ENCODE measurements at places on chromosomes 2 and 18.

DNA sequence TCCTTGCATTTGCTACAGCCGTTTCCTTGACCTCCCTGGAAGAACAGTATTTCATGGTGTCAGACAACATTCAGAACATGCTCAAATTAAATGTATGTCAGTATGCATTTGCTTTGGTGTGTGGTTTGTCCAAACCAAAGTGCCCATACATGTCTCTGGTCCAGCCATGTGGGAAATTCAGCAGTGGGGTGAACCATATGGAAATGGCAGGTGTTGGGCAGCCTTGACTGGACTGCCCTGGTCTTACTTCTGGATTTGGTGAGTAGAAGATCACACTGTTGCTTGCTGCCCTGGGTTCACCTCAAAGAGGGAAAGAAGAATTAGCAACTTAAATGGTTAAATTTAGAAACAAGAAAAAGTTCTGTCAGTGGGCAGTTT is 84.5 kb downstream of the MSH2 start:
- DNase-seq, result no peak

DNA sequence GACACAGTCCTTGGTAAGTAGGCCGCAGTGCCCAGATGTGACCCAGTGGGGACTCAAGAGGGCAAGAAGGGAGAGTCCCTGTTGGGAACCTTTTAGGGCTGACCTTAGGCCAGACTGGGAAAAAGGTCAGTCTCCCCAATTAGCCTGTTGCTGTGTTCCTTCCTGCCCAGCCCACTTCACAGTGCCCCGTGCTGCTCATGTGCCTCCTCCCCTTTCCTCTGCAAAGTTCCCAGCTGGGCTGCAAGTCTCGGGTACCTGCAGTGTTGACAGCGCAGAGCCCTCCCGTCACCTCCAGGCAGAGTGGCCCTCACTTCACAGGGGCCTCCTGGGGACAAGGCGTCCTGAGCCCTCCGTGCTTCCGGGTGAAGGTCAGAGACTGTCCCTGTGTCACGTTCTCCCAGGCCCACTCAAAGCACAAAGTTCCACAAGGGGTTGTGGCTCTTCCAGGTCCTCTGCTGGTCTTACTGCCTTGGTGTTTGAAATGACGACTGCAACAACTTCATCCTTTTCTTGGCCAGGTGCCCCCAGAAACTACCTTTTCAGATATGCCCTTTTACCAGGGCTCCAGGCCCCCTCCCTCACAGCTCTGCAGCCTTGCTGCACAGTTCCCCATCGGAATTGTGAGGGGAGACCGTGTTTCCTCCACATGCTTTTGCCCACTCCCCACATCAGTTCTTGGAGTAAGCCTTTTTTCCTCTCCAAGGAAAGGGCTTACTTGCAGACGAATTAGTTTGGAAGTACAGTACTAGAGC is 225.8 kb downstream of the ALPK2 start:
- DNase-seq, result no peak

GRCh38 chr2:188327518-188328213 is 36.0 kb downstream of the GULP1 start:
- no peak for DNase-seq

GRCh38 chr18:79108549-79109215 is 39.5 kb downstream of the ATP9B start:
- DNase-seq, result no peak

DNA sequence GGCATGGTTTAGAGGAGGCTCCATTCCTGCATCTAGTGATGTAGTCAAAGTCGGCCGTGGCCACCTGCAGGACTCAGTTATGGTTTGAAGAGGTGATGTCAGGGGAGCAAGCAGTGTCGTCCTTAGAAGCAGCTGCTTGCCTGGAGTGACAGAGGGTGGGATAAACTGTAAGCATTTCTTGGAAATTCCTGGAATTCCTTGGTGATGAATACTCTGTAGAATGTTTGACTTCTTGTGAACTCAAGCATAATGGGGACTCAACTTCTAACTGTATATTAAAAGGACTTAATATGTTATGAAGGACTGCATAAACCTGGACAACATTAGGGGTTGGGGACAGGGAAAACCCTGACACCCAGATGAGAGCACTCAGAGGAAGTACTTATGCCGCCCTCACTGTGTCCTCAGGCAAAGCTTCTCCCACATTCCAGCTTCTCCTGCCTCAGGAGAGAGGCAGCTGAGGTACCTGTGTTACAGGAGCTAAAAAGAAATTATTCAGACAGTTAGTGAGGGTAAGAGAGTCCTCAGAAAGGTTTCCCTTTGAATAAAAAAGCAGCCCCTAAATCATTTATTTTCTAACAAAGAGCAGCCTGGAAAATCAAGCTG is 459.9 kb upstream of the CELF4 start:
- DNase-seq, result no peak

DNA sequence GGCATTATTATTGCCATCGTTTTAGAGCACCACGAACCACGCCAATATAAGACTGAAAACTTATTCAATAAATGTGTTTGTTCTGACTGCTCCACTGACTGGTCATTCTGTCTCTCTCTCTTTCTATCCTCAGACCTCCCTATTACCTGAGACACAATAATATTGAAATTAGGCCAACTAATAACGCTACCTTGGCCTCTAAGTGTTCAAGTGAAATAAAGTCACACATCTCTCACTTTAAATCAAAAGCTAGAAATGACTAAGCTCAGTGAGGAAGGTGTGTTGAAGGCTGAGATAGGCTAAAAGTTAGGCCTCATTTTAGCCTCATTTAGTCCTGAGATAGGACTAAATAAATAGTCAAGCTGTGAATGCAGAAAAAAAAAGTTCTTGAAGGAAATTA is 38.8 kb downstream of the G6PC2 start:
- no peak for DNase-seq

GRCh38 chr2:81196933-81197628 is 892.5 kb upstream of the LRRTM1 start:
- DNase-seq, result no peak

DNA sequence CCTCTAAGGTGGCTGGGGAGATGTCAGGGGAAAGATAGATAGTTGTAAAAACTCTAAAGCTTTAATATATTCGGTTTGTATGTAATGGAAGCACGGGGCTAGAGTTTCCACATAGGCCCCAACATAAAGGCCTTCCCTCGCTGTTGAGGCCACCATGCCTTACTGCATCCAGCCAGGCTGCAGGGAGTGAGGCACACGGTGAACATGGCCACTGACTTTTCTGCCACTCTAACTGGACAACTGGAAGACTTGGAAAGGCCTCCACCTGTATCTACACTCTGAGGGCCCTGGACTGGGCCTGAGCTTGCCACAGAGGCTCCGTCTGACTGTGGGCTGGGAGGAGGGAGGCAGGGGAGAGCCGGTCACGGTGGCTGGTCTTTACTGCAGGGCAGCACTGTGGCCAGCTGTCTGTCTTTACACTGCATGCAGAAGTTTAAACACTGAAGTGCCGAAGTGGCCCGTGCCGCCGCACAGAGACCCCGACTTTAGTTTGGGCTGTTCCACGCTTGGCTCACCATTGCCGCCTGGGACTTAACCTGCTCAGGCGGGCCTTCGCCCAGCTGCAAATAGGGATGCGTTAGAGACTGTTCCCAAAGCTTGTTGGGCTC is 66.7 kb downstream of the EMILIN2 start:
- DNase-seq, result no peak

- DNase-seq, result no peak
Measured at GRCh38 chr2:159539701-159540100, 76.6 kb downstream of the BAZ2B start.

- DNase-seq, result no peak
Measured at GRCh38 chr2:208488686-208489564, 82.3 kb downstream of the PTH2R start.

DNA sequence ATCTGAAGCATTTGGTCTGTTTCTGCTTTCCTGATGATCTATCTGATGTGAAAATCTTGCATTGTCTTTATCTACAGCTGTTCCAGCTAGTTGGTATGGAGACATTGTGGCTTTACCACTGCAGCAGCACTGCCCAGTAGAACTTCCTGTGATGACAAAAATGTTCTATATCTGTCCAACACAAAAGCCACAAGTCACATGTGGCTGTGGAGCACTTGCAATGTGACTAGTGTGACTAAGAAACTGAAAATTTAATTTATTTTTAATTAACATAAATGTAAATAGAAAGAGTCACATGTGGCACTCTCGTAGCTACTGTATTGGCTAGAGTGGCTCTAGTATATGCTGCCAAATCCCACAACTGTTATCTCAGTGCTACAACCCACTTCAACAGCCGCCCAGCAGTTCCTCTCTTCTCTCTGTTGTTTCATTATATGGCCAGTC is 425.7 kb downstream of the SETBP1 start:
- DNase-seq, result no peak

GRCh38 chr2:32627441-32627813 is 423 bp upstream of the TTC27 start:
- peak; percentile 48 for DNase-seq

- DNase-seq, result no peak
Measured at GRCh38 chr18:69261406-69261805, 139.3 kb upstream of the DOK6 start.

GRCh38 chr2:226031647-226032501 is 632.4 kb downstream of the NYAP2 start:
- peak; percentile 63 for DNase-seq

DNA sequence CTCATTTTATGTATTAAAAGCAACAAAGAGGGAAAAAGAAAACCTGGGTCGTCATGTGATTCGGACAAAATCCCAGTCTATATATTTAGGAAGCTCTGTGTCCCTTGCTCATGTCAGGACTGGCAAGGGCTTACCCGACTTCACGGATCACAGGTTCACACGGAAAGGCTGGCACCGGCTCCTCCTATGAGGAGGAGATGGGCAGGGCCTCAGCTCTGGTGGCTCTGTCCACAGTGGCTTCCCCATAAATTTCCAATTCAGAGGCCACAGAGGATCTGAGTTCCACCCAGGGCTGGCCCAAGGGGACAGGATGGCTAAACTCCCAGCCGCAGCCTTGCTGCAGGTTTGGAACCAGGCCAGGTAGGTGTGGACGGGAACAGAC is 186.8 kb downstream of the BCL2 start:
- DNase-seq, result no peak

- no peak for DNase-seq
Measured at GRCh38 chr2:100518801-100519200, 44.0 kb upstream of the PDCL3 start.

GRCh38 chr2:138421971-138422335 is 79.6 kb upstream of the SPOPL start:
- DNase-seq, result no peak

DNA sequence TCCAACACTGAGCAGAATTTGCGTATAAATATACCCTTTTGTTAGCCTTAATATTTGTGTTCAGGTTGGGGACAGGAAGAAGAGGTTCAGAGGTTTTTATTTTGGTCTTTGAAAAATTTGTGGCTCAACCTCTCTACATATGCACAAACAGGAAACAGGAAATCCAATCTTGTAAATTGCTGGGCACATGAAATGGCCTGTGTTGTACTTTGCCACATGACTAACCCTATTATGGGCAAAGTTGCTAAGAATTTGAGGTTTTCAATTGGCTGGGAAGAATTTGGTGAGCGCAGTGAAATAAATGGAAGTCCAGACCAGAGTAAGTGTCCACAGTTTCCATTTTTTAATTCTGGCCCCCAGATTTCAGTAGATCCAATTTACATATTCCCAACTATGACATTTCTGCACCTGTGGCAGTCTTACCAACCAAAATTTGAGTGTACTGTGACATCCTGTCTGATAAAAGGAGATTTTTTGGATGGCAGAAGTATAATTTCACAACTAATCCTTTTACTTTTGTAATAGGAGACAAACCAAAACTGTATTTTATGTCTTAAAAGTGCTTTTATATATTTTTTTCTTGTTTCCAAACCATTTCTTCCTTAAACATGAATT is 63.6 kb downstream of the COX7A2L start:
- DNase-seq, result no peak

DNA sequence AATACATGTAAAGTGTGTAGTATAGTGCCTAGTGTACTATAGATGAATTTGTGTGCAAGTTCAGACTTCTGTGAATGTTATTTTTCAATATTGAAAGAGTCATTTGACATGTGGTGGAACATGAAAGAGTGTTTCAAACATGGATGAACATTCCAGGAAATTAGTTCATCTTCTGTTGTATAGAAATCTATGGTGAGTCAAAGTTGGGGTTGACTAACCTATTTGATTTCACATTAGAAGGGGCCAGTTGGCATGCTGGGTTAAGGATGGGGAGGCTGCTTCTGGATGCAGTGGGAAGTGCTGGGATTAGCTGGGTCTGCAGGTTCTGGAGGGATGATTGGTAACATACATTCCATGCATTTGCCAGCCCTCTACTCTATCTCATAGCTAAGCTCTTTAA is 50.6 kb downstream of the LYPD6B start:
- DNase-seq, result no peak

- no peak for DNase-seq
Measured at GRCh38 chr18:23291456-23292205, 156.3 kb downstream of the CABLES1 start.

GRCh38 chr2:222535477-222535876 is 111.1 kb downstream of the SGPP2 start:
- no peak for DNase-seq

- peak; percentile 12 for DNase-seq
Measured at GRCh38 chr2:74690571-74690970, 36.5 kb downstream of the SEMA4F start.

GRCh38 chr2:128473175-128474035 is 154.7 kb upstream of the HS6ST1 start:
- DNase-seq, result peak; percentile 68

- no peak for DNase-seq
Measured at GRCh38 chr2:3108105-3108504, 269.5 kb downstream of the EIPR1 start.

GRCh38 chr2:38685116-38685735 is 19.3 kb downstream of the GALM start:
- DNase-seq, result no peak

DNA sequence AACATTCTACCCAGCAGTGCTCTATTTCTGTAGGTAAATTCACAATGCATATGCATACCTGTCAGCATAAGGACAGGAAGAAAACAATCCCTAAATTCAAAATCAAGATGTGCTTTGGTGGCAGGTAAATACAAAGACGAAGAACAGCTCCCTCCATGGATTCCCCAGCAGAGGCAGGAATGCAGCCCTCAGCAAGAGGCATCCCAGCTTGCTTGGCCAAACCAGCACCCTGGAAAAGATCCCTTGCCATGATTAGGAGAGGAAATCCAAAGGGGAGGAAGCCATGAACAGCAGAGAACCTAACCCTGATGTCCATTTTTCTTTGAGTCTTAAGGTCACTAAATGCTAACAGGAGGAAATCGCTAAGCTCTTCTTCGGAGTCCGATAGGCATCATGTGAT is 91.2 kb downstream of the KCTD1 start:
- no peak for DNase-seq

DNA sequence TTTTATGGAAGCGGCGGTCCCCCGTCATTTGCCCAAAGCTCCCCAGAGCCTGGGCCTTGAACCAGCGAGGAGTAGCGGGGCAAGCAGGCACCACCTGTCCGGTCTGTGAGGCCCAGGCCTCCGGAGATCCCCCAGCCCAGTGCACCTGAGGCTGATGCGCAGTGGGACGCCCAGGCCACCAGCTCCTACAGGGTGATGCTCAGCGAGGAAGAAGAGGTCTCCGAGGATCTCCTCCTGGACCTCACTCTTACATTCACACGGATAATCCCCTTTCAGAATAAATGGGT is 220.2 kb downstream of the NDUFA10 start:
- no peak for DNase-seq

- DNase-seq, result peak; percentile 56
Measured at GRCh38 chr2:17752892-17753802, 463 bp downstream of the SMC6 start.

- DNase-seq, result no peak
Measured at GRCh38 chr2:178221556-178221955, 27.2 kb downstream of the OSBPL6 start.
